ENCODE measurements at places on chromosomes 2 and 18.

- no peak for DNase-seq
Measured at GRCh38 chr2:7011356-7012083, 94.3 kb downstream of the RNF144A start.

DNA sequence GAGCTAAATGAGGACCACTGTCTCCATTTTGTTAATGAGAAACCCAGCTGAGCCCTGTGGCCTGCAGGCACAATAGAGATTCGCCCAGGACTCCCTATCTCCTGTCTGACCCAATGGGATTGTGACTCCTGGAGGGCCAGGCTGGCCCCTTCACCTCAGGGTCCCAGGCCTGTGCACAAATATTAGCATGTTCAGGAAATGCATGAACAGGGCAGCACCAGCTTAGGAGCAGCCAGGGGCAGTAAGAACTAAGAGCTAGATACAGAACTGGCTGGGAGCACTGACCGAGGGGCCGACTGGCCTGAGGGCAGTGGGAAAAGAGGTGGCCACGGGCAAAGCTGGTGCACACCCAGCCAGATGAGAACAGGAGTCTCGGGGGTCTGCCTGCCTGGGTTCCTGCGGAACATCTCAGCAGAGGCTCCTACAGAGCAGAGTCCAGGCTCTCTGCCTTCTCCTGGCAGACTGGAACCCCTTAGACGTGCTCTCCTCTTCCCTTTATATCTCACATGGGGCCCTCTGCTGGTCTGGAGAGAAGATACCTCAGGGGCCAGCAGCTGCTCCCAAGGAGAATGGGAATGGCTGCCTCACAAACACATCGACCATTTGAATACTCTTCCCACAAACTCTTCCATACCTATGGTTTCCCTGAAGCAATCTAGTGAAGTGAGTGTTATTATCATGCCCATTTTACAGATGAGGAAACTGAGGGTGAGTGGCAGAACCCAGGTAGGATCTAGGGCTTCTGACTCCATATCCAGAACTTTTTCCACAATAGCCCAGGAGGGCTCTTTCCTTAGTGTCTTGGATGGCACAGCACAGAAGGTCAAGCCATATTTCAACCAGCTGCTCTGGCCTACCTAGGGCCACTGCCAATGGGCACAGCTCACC is 77.6 kb upstream of the OTOF start:
- no peak for DNase-seq

DNA sequence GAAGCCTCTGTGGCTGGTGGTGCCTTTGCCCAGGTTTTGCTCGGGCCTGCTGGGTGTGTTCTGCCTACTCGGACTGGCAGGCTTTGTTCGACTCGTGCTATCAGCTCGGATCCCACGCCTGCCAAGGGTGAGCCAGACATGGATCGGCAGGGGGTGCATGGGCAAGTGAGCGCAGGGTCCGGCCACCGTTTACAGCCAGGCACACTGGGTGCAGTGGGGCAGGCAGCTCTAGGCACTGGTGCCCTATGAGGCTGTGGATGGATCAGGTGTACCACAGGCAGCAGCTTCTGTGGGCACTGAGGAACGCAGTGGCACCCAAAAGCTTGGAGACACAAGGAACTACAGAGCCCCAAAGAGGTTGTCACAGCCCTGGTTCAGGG is 25.6 kb downstream of the MARCHF7 start:
- no peak for DNase-seq

- DNase-seq, result no peak
Measured at GRCh38 chr18:63213331-63213900, 106.2 kb downstream of the BCL2 start.

DNA sequence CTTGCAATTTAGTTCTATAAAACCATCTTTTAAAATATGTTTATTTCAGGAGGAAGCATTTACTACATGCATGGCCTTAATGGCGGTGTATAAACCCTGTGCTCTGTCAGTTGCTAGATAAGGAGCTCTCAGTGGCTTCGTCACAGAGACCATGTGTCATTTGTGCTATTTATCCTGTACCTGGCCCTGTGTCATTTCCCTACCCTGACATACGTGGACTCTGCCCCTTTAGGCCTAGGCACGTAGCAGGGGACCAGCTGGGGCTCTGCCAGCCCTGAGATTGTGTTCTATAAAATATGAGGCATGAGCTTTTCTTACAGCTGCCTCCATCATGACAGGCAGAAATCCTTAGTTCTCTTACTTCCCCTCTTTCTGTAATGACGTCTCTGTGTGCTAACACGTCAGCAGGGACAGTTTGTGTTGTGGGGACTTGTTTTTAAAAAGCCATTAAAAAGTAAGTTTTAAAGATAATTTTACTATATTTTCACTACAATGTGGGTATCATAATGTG is 88.0 kb downstream of the ITGB1BP1 start:
- DNase-seq, result no peak

GRCh38 chr18:8142131-8142711 is 467.0 kb upstream of the RAB12 start:
- no peak for DNase-seq

- DNase-seq, result no peak
Measured at GRCh38 chr2:6442252-6442985, 423.3 kb downstream of the CMPK2 start.
